ENCODE measurements at places on chromosomes 12 and 14.

DNA sequence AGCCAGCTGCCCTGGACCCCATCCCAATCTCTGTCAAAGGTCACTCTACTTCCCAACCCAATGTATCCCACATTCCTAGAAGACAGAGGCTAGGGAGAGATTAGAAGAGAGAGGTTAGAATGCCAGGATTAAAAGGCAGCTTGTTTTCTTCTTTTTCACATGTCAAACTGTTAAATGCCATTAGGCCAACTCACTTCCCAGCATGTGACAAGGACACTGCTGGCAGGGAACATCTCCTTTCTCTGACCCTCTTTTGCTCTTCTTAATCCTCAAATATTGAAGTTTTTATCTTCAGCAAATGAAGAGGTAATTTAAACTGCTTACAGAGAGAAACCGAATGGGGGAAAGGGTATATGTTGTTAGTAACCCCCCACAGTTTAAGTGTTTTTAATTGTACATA lies 89.1 kb downstream of the BBS10 start:
- DNase-seq = peak; percentile 70

DNA sequence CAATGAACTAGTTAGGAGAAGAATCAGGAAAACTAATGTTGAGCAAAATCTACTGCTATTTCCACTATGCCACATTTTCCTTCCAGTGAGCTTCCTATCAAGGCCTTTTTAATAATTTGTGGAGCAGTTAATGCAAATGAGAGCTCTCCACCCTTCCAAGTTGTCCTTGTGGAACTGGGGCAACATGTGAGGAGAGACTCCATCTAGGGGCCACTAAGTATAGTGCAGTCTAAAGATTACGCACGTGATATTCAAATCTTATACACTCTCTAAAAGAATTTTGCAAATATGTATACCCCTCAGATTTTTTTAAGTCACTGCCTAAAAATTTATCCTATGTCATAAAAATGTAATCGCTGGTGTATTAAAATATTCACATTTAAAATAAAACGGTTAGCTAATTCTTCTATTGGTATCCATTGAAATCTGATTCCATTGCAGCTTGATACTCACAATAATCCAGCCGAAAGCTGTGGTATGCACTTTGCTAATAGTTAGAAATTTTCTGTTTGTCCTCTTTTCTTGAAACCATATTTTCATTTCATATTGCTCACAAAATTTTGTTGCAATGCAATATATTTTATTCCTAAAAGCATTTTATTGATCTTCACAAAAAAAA lies 100.1 kb downstream of the PAH start:
- DNase-seq = no peak

DNA sequence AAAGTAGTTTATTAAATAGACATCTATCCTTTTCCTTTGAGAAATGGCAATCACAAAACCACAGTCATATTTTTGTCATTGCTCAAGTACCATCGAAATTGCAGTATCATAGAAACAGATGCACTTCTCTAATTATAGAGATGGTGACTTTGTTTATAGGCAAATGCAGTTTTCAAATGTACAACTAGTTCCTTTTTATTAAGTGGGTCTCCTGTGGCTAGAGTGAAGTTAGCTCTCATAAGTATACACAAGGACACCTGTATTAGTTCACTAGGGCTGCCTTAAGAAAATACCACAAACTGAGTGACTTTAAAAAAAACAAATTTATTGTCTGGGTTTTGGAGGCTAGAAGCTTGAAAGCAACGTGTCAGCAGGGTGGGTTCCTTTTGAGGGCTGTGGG lies 62.8 kb downstream of the OTOGL start:
- DNase-seq = no peak

GRCh38 chr12:62632411-62632918 lies 165.8 kb downstream of the MON2 start:
- DNase-seq = peak; percentile 21

DNA sequence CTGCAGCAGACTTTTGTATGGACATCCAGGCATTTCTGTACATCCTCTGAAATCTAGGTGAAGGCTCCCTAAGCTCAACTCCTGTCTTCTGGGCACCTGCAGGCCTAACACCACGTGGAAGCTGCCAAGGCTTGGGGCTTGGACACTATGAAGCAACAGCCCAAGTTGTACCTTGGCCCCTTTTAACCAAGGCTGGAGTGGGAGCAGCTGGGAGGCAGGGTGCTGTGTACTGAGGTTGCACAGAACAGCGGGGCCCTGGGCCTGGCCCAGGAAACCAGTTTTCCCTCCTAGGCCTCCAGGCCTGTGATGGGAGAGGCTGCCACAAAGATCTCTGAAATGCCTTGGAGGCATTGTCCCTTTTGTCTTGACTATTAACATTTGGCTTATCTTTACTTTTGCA lies 214.4 kb upstream of the LRIG3 start:
- no peak for DNase-seq

GRCh38 chr14:106518054-106518943 lies 991.9 kb downstream of the TMEM121 start:
- no peak for DNase-seq

DNA sequence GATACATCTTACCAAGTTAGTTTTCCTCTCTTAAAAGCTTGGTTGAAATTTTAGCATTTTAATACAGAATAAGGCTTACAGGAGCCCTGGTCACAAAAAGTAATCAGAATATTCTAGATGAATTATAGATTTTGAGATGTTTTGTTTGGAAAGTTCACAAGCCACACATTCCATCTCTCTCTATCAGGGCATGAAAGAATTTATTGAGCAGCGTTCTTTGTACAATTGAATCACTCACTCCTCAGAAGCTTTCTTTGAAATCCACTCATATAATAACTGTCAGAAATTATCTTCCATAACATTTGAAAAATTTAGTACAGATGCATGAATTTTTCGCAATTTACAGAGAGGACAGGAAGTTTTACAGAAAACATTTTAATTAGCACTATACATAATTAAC lies 938.6 kb upstream of the MDGA2 start:
- DNase-seq = no peak

GRCh38 chr12:132478845-132479244 lies 11.1 kb upstream of the FBRSL1 start:
- no peak for DNase-seq

DNA sequence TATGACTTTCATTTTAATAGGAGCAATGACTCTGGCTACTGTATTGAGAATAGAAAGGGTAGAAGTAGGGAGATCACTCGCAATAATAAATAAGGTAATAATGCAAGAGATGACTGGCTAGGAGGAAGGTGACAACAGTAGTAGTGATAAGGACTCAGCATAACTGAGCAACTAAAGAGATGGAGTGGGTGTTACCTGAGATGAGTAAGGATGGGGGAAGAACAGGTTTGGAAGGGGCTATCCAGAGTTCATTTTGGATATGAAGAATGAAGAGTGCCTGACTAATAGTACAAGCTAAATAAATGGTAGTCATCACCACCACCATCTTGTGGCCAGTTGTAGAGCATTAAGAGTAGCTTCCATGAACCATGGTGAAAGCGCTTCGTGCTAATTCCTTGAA lies 101.1 kb downstream of the RPS6KA5 start:
- DNase-seq = no peak

- no peak for DNase-seq
These were observed 53.9 kb upstream of the PWP1 start for GRCh38 chr12:107631715-107632114.

GRCh38 chr12:14416658-14417057 lies 51.2 kb downstream of the ATF7IP start:
- peak; percentile 76 for DNase-seq

DNA sequence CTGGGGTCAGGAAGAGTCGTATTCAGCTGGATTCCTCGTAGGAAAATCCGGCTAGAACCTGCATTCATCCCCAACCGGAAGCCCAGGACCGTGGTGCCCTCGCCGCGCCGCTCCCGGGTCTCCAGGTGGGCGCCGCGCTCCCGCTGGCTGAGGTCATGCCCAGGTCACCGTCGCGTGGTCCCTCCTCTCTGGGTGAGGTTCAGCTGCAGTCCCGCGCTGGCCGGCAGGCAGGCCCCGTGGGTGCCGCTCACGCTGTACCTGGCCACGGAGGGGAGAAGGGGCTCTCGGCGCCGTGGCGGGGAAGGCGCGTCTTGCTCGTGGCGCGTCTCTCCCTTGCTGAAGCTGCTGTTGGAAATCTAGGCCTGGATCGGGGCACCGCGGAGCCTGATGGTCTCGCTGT lies 44.5 kb downstream of the LRTM2 start:
- no peak for DNase-seq

GRCh38 chr12:120343039-120343537 lies 15.5 kb upstream of the PLA2G1B start:
- no peak for DNase-seq

DNA sequence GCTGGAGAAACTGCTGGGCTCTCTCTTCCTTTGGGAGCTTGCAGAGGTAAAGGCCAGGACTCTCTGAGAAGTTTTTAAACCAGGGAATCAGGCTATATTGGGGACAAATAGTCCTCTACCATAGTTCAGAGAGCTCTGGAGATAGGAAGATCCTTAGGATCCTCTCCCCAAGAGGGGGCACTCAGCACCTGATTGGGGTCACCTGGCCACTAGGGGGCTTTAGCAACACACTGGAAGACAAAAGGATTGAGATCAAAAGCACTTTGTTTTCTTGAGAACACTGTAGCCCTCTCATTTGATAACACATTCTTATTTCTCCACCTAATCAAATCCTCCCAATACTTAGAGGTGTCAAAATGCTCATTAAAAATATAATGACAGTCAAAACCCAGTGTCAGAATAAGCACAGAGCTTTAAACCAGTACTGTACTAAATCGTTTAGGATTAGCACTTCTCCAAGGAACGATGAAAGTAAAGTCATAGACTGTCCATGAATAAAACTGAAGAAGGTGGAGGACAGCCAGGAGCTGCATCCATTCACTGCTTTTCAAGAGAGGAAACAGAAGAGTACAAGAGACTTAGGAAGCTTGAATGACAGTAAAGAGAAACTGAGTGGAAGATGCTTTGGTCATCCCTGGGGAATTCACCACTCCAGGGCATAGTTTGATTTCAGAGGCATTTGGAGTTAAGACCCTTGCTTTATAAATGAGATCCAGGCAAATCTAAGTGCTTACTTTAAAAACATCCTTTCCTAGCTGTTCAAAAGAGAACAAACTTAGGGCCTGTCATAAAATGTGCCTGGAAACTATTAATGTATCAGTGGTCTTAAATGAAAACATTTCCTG lies 26.5 kb downstream of the BMP4 start:
- no peak for DNase-seq

- DNase-seq = no peak
These were observed 167.3 kb upstream of the RTL1 start for GRCh38 chr14:101070540-101071492.

DNA sequence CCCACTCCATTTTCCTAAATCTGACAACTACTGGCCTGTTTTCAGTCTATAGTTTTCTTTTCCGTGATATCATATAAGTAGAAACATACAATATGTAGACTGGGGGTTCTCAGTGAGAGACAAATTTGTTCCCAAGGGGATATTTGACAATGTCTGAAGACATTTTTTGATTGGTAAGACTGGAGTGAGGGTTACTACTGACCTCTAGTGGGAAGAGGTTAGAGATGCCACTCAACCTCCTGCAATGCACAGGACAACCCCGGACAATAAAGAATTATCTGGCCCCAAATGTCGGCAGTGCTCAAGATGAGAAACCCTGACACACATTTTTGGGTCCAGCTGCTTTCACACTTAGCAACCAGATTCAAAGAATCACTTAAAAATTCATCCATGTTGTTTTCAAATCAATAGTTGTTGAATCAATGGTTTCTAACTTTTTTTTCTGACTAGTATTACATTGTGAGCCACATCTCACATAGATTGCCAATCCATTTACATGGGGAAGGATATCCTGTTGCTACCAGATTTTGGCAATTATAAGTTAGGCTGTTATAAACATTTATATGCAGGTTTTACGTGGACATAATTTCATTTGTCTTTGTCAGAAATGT lies 307.1 kb downstream of the RPL10L start:
- no peak for DNase-seq

GRCh38 chr12:125324861-125325490 lies 259.7 kb downstream of the AACS start:
- no peak for DNase-seq

- no peak for DNase-seq
These were observed 5.8 kb upstream of the MRPL42 start for GRCh38 chr12:93461503-93461902.

- DNase-seq = no peak
These were observed 26.9 kb downstream of the MDM1 start for GRCh38 chr12:68305278-68305677.

DNA sequence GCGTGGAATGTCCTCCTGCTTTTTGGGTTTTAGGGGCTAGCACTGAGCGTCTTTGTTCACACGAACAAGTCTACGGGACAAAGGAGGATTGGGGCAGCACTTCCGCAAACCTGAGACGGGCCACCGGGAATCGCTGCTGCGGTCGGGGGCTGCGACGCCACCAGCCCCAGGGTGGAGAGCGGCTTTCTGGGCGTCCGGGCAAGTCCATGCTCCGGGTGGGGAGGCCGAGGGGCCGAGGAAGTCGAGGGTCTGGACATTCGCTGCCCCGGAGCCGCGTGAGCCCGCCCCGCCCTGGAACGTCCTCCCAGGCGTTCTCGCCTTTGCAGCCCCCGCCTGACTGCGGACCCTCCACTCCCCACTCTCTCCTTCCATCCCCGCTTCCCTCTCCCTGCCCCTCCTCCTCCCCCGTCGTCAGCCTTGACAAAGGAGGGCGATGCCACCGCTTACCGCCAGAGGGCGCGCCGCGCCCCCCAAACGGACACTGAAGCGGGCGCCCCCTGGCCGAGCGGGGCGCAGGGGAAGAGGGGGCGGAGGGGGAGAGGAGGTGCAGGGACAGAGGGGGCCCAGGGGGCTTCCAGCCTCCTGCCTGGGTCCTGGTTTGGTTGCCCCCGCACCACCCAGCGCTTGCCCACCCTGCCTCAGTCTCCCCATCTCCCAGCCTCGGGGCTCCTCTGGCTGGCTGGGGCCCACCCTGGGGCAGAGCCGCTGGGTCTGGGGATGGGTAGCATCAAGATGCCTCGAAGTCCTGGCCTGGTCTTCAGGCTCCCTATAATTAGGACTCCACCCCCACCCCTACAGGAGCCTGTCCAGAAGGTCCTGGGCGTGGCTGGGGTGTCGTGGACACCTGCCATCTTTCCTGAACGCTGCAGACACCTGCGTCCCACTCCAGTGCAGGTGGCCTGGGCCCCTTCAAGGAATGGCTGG lies 39.1 kb upstream of the INF2 start:
- DNase-seq = peak; percentile 20
